ENCODE measurements at places on chromosomes 12 and 14.

- no peak for DNase-seq
Observed at GRCh38 chr12:126040307-126040706, 975.1 kb downstream of the AACS start.

DNA sequence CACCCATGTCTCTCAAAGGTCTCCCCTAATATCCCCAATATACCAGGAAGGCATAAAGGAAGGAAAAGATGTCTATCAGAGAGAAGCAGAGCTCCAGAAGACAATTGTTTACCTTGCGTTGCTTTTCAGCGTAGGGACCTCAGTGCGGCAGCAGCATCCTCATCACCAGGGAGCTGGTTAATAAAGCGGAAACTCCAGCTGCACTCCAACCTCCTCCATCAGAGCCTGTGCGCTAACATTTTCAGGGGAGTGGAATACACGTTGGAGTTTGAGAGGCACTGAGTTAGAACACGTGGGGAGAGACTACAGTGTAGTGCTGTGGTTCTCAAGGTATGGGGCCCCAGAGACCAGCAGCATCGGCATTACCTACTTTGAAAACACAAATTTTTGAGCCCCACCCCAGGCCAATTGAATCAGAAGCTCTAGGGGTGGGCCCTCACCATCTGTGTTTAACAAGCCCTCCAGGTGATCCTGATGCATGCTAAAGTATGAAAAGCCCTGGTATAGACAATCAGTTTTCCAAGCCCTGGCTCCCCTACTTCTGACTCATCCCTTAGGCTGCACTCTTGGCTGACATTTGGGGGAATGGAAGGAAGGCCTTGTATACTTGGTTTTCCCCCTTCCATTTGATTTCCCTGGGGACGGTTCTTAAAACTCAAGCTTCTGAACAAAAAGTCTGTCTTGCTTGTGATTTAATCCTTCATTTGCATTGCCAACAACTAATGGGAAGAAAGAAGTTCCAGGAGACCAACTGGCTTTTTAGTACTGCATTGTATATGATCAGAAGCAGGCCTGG is 419.0 kb upstream of the CCDC196 start:
- peak; percentile 63 for DNase-seq

- no peak for DNase-seq
Observed at GRCh38 chr12:17342381-17342961, 736.5 kb upstream of the LMO3 start.

DNA sequence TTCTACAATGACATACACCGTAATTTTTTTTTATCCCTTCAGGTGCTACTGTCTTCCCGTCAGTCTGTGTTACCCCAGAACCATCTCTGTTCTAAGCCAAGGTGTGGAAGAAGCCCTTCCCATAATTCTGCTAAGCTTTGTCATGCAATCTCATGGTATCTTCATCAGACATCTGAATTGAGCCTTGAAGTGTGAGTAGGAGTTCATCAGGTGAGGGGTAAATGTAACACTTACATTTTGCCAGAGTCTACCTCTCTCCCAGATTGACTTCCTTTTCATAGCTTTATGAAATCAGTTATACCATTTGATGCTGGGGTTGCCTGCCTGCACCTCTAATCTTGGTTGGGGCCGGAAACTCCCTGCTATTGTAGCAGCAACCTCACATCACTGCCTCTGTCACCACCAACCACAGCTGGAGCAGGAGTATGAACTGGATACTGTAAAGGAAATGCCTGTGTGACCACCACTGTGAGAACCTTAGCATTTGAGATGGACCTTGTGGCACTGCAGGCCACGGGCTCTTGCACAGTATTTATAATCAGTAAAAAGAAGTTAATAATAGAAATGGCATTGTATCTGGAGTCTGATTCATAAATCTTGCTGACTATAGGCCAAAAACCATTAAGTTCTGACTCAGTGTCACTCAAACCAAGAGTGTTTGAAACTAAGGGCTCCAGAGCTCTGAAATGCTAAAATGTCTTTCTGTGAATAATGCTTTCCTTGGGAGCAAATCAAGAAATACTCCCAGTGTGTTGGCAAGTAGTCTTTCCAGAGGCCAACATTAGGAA is 58.7 kb upstream of the STK38L start:
- DNase-seq, result no peak

GRCh38 chr14:59570122-59570521 is 6.5 kb downstream of the CCDC175 start:
- DNase-seq, result no peak

GRCh38 chr14:105248368-105249181 is at the start of gene BTBD6:
BTBD6 (plus strand) TSS chr14:105248533; CDS start chr14:105248712, 179 bp downstream.
- DNase-seq, result peak; percentile 38

GRCh38 chr12:47591795-47592194 is 114.0 kb downstream of the RPAP3 start:
- DNase-seq, result no peak

DNA sequence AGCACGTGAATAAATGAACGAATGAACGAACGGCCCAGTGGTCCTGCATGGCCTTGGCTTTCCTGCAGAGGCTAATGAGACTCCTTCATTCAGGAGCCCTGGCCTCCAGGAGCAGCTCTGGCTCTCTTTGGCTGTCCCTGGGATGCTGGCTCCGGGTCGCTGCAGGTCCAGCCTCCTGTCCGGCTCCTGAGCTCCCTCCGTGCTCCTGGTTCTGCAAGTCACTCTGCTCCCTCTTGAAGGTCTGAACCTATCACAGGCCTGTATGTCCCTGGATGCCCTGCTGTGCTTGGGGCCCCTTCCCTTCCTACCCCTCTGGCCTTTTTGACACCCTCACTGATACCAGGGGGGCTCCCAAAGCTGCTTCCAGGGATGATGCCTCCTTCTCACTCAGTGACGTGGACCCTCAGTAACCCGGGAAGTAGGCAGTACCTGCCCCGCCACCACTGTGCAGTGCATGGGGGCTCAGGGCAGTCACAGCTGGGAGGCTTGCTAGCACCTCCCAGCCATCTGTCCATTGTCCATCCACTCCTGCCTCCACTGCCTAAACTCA is 133.7 kb upstream of the C14orf180 start:
- no peak for DNase-seq

DNA sequence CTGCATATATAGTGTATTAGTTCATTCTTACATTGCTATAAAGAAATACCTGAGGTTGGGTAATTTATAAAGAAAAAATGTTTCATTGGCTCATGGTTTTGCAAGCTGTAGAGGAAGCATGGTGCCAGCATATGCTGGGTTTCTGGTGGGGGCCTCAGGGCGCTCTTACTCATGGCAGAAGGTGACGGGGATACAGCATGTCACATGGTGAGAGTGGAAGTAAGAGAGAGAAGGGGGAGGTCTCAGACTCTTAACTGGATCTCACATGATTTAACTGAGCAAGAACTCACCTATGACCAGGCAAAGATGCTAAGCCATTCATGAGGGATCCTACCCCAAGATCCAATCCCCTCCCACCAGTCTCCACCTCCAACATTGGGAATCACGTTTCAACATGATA is 15.9 kb upstream of the PAWR start:
- no peak for DNase-seq

GRCh38 chr14:63542231-63542999 is 762 bp downstream of the PPP2R5E start:
- DNase-seq, result no peak

DNA sequence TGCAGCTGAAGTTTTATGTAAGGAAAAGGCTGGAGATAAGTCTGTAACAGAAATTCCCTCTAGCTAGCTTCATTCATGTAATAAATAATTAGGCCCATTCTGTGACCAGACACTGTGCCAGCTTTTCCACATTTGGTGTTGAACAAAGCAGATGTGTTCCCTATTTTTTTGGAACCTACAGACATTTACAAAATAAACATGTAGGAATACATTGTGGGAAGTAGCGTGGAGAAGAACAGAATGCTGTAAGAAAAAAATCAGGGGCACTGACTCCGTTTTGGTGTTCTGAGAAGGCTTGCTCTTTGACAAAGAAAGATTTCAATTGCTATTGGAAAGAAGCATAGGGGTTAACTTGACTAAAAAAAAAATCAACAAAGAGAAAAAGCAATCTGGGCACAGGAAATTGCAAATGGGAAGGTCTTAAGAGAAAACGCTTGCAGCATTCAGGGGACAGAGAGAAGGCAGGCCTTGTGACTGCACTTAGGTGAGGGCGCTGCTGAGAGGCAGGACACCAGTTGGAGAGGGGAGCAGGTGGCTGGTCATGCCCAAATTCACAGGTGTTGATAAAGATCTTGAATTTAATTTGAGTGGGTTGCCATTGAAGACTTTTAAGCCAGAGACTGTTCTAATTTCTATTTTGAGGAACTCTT is 4.0 kb downstream of the FAR2 start:
- DNase-seq, result no peak

DNA sequence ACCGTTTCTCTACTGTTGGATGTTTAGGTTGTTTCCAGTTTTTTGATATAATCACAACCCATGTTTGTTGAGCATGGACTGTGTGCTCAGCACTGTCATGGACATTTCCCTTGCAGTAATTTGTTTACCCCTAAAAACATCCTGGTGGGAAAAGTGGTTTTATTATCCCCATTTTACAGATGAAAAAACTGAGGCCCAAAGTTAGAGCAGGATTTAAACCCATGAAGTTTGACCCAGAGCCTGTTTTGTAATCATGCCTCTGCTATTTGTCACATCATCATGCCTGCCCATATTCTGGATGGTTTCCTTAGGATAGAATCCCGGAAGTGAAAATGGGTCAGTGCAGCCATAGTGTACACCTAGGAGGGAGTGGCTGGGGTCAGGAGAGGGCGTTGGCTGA is 17.0 kb upstream of the LRP1-AS start:
- DNase-seq, result no peak

- DNase-seq, result no peak
Observed at GRCh38 chr12:65086236-65086635, 34.9 kb downstream of the WIF1 start.

DNA sequence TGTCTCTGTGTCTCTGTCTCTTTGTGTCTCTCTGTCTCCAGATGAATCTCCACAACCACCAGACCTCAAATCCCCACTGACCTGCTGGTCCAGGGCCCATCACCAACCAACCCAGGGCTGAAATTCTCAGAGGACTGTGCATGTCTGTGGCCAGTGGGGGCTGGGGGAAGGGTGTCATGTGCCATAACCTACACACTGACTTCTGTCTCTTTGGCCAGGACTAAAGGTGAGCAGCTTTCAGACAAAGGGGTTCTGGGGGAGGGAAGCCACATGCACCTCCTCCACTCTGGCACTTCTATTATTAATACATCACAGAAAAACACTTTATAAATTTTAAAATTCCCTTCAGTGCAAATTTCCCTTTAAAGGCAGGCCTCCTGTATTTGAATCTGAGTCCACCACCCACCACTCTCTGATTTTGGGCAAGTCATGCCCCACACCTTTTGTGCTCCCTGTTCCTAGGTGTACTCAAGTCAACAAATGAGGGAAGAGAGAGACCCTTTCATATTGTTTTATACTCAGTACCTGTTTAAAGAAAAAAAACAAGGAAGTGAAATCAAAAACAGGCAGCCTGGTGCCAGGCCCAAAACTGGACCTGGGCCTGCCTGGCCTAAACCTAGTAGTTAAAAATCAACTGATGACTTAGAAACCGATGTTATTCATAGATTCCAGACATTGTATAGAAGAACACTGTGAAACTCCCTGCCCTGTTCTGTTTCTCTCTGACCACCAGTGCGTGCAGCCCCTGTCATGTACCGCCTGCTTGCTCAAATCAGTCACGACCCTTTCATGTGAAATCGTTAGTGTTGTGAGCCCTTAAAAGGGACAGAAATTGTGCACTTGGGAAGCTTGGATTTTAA is 80.2 kb downstream of the TUNAR start:
- no peak for DNase-seq
